GM10248 (cell line): ENCODE measurements at places on chromosomes 16 and 17.
A peak's percentile ranks its signal among the peaks of the same experiment; 100 is the strongest.

DNA sequence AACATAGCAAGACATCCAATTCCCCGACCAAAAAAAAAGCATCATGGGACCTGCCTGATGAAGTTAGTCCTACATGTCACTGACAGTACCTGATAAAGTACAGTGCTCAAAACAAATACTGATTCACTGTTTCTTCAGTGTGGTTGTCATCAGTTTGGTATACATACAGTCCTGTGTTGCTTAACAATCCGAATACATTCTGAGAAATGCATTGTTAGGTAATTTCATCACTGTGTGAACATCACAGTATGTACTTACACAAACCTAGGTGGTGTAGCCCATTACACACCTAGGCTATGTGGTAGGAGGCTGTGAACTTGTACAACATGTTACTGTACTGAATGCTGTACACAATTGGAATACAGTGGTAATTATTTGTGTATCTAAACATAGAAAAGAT is 19.0 kb upstream of the FA2H start:
- no peak for DNase-seq

DNA sequence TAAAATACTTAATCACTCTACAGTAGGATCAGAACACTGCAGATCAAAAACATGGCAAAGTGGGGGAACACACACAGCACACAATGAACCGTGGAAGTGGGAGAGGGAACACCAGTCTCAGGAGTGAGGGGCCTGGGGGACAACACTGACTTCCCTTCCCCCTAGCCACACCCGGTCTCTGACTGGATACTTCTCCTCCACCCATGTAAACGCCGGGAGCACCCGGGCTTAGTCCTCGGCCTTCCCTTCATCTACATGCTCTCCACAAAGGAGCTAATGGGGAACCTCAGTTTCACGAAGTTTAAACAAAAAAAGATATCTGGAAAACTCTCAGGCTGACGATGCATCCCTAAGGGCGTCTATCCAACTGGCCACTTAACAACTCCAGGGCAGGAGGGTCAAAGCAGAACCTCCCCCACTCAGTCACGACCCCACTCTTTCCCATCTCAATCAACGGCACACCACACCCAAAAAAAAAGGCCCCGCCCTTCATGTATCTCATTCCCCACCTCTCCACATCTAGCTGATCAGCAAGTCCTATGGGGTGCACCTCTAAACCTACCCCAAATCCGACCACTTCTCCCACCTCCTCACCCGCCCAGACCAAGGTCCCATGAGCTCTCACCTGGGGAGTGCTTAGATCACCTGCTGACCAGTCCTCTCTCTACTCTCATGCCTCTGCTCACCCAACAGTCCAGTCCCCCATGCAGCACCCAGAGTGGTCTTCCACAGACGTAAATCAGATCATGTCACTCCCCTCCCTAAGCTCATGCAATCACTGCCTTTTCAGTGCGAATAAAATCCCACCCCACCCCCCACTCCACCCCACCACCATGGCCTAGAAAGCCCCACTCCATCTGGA is 7.4 kb downstream of the ZDHHC7 start:
- no peak for DNase-seq

- DNase-seq, result no peak
Measured at GRCh38 chr16:89401641-89402445, 88.5 kb downstream of the ANKRD11 start.

GRCh38 chr17:82065193-82065637 is 389 bp downstream of the DUS1L start:
- DNase-seq, result no peak

GRCh38 chr17:45857977-45858708 is 13.5 kb downstream of the SPPL2C start:
- no peak for DNase-seq

DNA sequence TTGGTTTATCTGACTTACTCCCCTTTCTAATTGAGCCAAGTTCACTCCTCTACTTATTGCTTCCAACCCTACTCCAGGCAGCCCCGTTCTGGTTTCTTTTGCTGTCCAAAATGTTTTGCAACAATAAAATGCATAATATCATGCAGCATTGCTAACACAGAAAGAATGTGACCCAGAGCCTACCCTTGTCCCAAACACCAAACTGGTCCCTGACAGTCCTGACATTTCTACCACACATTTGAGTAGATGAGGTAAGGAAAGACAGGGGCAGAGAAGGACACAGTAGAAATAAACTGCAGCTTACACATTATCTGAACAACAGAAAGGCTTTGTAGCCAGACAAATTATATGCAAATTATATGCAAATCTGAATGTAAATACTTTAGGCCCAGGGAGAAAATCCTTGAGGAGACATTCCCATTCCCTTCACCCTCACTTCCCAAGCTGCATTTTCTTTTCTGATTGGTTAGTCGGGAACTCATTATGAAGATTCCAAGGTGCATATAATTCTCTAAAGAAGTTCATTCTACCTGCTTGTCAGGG is 31.6 kb downstream of the SOX9 start:
- no peak for DNase-seq

- no peak for DNase-seq
Measured at GRCh38 chr16:85398688-85399582, 214.2 kb upstream of the GSE1 start.

DNA sequence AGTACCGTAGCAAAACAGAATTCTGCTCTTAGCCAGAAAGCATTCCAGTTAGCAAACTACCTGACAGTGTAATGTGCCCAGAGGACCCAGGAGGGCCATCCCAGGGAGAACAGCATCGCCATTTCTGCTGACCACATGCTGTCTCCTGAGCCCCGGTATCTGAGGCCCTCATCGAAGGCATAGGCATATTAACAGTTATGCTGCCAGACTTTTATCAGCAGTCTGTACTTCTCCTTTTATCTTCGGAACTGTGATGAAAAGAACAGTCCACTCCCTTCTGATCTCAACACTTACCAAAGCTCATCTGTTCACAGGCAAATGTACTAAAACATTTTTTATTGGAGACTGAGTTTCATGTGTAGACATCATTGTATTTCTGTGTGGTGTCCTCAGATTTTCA is 236.4 kb downstream of the PRKCA start:
- DNase-seq, result no peak

GRCh38 chr16:10250137-10250828 is 68.1 kb upstream of the GRIN2A start:
- no peak for DNase-seq

- peak; percentile 47 for DNase-seq
Measured at GRCh38 chr16:58882292-58882691, 148.2 kb upstream of the GOT2 start.

DNA sequence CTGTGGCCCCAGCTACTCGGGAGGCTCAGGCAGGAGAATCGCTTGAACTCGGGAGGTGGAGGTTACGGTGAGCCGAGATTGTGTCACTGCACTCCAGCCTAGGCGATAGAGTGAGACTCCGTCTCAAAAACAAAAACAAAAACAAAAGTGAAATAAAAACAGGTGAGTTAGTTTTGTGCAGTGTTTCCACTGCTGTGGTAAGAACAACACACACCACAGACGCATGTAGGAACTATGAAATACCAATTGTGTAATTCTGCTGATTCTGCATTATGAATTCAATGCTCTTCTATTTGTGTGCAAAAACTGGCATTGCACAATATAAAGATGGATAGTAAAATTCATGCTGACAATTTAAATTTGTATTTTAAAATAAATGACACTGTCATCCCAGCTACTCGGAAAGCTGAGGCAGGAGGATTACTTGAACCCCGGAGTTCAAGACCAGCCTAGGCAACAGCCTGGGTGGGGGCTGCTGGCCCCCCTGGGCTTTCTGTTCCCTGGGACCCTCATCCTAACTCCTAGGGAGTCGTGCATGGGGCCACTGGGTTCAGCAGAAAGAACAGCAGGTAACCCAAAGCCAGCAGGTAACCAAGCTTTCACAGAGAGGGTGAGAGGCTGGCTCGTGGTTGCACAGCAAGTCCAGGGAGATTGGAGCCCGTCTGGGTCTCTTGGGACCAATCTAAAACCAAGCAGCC is 10.6 kb upstream of the RHBDF2 start:
- DNase-seq, result no peak

DNA sequence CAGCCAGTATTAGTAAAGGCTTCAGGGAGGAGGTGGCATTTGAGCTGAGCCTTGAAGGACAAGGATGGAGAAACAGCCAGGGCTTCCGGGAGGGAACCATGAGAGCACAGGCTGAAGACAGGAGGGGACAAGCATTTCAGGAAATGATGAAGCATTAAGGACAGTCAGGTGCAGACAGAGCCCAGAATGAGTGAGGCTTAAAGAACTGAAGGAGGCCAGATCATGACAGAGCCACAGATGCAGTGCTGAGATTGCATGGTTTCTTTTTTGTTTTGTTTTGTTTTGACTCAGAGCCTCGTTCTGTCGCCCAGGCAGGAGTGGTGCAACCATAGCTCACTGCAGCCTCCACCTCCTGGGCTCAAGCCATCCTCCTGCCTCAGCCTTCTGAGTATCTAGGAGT is 211.5 kb downstream of the SOX9 start:
- peak; percentile 42 for DNase-seq
